ENCODE measurements at places on chromosomes 5 and 9.

GRCh38 chr9:26812217-26812616 is 80.4 kb downstream of the CAAP1 start:
- DNase-seq = no peak

DNA sequence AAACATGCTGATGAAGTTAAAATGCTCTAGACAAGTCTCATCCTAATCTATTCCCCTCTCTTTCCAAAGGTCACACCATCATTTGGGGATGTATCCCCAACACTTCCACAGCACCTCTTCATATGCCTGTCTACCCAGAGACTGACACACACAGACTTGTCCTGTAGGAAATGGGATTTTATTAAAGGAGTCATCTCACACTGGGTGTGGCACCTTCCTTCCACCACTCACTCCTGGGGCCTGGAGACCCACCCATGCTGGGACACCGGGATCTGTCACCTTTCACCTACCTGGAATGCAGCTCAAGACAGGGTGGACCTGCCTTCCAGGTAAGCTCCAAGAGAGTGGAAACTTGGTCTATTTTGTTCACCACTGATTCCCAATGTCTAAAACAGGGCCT is 99.4 kb upstream of the HAND1 start:
- DNase-seq = no peak

- DNase-seq = peak; percentile 20
Observed at GRCh38 chr5:26649000-26649399, 389.4 kb downstream of the CDH9 start.

GRCh38 chr5:146751781-146752401 is 126.7 kb downstream of the PPP2R2B start:
- DNase-seq = no peak

GRCh38 chr5:180950291-180950949 is 38.2 kb upstream of the BTNL3 start:
- no peak for DNase-seq

DNA sequence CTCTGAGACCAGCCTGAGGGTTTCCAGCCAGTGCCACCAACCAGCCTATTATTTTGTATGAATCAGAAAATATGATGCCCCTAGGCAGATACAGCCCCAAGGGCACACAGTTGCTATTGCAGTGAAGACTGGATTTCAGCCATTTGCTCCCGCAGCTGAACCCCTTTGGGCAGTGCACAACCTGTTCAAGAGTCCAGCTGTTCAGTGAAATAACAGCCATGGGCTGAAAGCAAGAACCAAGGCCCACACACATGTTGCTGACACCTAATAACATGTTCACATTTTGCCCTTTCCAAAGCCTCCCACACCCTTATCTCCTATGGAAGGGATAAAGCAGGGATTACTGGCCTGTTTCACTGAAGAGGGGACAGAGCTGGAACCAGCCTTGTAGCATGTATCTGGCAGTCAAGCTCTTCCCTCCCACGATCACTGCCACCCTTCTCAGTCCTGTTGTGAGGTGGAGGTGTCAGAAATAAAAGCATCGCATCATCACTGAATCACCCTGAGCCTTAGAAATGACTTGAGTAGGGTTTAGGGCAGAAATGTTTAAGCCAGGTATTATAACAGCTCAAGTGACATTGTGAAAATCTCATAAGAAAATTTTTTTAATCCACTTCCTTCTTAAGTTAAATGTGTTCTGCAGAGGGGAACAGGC is 137.1 kb upstream of the FSTL4 start:
- DNase-seq = no peak

GRCh38 chr9:136268735-136269134 is 23.1 kb upstream of the QSOX2 start:
- no peak for DNase-seq

DNA sequence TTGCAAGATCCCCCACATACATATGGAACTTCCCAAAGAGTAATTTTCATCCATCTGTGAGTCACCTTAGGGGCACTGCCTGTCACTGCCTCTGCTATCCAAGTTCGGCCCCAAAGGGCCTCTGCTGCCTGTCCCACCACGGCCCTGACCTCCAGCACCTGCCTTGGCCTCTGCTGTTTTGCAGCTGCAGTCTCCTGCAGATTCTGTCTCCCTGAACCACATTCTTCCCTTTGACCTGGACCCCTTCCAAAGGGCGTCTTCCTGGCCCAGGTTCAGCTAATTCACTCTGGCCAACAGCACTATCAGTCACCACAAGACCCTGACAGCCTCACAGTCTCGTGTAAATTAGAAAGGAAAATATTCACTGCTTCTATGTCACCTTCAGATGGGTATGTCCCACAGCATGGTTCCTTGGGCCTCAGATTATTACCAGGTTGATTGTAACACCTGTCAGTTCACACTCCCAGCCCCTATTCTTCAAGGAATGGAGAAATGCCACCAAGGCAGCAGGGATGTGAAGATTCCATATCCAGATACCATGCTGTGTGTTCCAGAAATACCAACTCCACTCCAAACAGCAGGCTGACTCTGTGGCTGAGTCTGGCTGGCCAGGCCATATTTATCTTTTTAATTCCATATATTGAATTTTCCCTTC is 479.3 kb downstream of the ARHGEF28 start:
- DNase-seq = peak; percentile 62

GRCh38 chr5:130104895-130105688 is 200.8 kb downstream of the CHSY3 start:
- DNase-seq = peak; percentile 35

- DNase-seq = no peak
Observed at GRCh38 chr9:18073002-18073401, 401.0 kb upstream of the ADAMTSL1 start.

DNA sequence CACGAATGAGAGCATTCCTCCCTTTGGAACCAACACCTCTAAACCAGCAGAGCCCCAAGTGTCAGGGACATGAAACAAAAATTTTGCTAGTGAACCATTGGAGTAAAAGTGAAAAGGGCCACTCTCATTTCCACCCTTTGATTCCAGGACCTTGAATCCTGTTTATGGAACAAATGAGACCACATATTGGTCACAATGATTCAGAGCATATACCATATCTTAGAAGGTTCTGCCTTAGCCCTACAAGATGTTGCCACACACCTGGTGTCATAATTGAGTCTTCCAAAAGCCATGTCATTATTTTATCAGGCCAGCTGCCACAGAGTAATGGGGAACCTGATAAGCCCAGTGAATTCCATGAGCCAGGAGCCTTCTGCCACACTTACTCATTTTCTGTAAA is 66.3 kb upstream of the ZBTB43 start:
- no peak for DNase-seq

GRCh38 chr9:91948597-91949391 is 1.2 kb downstream of the ROR2 start:
- peak; percentile 46 for DNase-seq

GRCh38 chr9:33233626-33234342 is 6.2 kb upstream of the SPINK4 start:
- no peak for DNase-seq

- DNase-seq = no peak
Observed at GRCh38 chr9:98871558-98872065, 64.1 kb downstream of the GALNT12 start.

- DNase-seq = no peak
Observed at GRCh38 chr5:132176521-132176945, 51.1 kb downstream of the P4HA2 start.

DNA sequence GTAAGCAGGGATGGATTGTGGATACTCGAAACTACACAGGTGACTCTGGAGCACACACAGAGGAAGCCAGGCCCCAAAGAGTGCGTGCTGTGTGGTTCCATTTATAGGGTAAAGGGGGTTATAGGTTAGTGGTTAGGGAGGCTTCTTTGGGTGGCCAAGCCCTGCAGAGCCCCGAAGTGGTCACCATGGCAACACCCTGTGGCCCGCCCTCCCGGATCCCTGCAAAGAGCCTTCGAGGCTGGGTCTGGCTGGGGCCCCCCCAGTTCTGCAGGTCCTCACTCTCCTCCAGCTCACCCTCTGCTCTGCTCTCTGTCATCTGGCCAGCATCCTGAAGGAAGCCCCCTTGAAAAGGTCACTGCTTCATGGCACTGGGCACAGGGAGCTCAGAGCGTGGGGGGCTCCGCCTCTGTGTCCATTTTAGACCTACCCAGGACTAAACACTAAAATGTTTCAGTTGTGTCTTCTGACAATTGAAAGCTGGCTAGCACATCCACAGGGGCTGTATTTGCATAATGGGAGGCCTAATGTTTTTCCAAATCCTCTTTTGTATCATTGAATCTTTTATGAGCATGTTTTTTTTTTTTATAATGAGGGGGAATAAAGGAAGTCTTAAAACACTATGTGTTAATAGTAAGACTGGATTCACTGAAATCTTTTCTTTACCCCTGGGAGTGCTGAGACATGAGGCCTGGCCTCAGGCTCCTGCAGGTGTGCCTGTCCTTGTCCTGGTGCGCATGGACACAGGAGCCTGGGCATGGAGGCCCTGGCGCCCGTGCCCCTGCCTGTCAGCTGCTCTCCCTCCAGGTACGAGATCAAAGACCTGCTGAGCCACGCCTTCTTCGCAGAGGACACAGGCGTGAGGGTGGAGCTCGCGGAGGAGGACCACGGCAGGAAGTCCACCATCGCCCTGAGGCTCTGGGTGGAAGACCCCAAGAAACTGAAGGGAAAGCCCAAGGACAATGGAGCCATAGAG is 55.3 kb downstream of the WNK2 start:
- no peak for DNase-seq

DNA sequence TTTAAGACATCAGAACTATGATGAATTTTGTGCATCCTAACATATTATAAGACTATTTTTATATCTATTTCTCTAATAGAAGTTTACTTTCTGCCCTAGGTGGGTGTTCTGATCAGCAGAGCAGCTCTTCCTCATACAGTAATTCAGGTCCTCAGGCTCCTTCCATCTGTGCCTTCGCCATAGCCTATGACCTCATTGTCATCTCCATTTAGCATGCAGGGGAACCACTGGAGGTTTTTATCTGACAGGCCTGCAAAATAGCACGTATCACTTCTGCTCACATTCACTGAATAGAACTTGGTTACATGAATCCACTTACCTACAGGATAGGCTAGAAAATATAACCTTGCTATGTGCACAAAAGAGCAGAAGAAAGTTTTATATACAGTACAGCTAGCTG is 159.4 kb upstream of the CCNH start:
- no peak for DNase-seq

GRCh38 chr5:37005946-37006540 is 129.5 kb downstream of the NIPBL start:
- DNase-seq = peak; percentile 19

DNA sequence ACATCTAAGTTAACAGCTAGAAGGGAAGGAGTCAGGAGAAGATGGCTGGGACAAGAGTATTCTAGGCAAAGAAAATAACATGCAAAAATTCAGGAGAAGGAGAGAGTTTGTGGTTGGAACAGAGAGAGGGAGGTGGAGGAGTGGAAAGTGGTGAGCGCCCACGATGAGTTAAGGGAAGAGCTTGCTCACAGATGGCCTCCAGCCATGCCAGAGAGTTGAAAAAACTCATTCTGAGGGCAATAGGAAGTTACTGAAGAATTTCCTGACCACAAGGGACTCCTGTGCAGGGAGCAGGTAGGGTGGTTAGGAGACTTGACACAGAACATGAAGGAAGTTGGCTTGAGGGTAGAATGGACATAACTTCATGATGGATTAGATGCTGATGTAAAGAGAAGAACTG is 159.7 kb downstream of the DOCK2 start:
- no peak for DNase-seq

GRCh38 chr9:2704504-2704903 is 12.8 kb upstream of the KCNV2 start:
- DNase-seq = no peak

DNA sequence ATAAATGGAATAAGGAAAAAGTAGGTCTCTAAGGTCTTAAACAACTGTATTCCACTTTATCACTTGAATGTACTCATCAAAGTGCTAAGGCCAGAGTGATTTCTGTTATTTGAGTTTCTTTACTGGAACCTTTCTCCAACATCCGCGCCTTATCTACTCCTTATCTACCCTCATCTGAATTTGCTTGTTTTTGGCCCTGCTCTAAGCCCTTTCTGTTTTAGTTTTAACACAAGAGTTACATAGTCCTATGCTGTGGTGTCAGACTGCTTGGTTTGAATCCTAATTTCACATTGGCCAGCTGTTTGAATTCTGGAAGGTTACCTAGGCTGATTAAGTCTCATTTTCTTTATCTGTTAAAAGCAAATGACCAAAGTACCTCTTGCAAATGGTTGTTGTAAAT is 128.3 kb downstream of the PCSK5 start:
- DNase-seq = no peak

- DNase-seq = no peak
Observed at GRCh38 chr5:72369301-72369700, 49.1 kb downstream of the PTCD2 start.

DNA sequence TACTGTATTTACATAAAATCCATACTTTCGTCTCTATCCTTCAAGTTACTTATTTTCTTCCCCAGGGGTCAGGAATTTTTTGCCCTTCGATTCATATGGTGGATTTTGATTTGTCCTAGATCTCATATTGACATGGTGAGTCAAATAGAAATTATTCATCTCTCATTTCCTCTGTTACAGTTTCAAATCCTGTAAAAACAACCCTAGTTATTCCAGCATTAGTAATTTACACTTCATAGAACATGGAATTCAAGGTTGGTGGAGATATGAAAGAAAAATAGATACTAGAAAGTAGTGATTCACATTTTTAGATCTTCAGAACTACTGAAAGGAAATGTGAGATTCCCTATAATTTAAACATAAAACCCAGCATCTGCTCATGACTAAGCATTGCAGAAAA is 1331.0 kb upstream of the CDH9 start:
- no peak for DNase-seq

GRCh38 chr5:176995122-176995490 is 11.5 kb downstream of the UIMC1 start:
- no peak for DNase-seq

- DNase-seq = no peak
Observed at GRCh38 chr5:71932131-71932654, 175.1 kb upstream of the MAP1B start.

DNA sequence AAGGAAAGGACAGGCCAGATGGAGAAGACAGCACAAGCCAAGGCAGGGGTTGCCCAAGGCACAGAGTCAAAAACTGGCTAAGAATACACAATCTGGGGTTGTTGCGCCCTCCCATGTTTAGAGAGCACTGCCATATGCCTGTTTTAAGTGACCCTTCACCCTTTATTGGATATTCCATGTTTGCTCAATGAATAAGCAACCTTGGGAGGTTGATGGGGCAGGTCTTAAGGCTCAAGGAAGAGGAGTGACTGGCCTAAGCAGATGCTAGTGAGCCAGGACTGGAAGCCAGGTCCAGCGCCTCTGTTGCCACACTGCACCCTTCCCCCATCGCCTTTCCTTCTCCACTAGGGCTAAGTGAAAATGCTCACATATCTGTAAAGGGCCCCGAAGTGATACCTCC is 6.7 kb downstream of the TXN start:
- DNase-seq = no peak
